ENCODE measurements at places on chromosomes 1 and 21.
A peak's percentile ranks its signal among the peaks of the same experiment; 100 is the strongest.

GRCh38 chr1:88327391-88328267 is 356.4 kb upstream of the PKN2 start:
- peak; percentile 38 for ATAC-seq

DNA sequence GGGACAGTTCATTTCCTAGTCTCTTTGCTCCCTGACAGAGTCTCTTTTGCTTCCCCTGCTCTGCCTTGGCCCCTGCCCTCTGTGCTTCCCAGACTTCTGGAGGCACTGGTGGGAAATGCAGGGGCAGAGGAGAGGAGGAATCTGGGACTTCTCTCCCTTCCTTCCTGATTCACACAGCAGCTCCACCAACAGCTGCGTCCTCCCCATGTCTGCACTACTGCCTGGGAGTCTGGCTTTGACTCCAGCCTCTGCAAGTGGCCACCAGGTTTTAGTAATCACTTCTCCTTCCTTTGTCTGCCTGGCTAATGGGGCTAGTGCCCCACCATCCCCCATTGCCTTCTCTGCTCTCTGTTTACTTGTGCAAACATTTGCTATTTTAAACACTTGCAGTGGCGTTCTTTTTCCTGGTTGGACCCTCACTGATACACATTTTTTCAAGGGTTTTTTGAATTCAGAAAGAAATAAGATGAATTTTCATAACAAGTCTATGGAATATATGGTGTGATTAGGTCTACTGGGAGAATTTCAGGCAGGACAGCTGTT is 21.9 kb downstream of the FASLG start:
- ATAC-seq, result no peak

GRCh38 chr21:40128891-40129290 is 261.7 kb downstream of the PCP4 start:
- ATAC-seq, result no peak

DNA sequence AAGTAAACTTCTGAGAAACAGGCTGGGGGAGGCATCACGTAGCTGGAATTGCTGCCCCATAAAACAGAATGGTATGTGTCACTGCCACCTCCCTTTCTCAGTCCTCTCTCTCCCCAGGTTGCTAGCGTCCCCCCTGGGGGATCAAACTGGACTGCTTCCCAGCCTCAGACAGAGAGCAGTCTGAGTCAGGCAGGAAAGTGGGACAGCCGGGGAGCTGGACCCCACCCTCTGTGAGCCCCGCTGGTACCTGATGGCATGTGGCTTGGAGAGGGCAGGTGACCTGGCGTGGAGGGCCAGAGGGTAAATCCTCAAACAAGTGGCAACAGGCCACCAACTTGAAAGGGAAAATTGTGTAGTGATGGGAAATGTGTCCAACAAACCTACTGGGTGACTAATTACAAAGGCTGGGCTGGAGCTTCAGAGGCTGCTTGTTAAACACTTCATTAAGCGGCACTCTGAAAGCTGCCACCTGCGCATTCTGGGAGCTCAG is 1.0 kb upstream of the SFN start:
- ATAC-seq, result no peak

DNA sequence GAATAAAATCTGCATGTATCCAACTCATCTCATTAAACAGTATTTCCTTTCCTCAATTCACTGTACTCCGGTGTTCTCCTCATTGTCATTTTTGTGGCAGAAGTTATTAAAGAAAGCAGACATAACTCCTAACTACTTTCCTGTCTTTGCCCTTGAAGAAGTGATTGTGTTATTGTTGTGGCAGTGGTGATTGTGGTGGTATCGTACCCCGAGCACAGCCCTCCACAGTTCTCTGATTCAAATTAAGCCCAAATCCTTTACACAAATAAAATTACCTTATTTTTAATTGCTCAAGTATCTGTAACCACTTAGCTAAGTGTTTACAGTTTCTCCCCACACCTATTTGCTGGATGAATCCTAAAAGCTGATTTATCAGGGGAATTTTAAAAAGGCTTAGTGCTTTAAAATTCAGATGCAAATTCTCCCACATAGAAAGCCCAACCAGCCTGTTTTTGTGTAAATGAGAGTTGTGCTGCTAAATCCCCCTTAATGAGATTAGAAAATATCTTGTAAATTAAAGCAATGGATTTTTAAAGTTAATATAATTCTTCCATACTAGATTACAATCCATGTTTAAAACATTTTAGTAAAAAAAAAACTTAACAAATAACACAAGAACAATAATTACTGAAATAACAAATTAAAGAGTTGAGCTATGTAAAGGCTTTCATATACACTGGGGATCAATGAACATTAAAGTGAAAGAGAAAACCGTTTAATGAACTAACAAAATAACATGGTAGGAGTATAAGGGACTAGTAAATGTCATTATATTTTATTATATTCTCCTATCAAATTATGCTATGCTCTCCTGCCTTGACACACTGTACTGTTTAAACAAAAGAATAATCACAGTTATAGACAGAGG is 259.0 kb downstream of the NEGR1 start:
- no peak for ATAC-seq

DNA sequence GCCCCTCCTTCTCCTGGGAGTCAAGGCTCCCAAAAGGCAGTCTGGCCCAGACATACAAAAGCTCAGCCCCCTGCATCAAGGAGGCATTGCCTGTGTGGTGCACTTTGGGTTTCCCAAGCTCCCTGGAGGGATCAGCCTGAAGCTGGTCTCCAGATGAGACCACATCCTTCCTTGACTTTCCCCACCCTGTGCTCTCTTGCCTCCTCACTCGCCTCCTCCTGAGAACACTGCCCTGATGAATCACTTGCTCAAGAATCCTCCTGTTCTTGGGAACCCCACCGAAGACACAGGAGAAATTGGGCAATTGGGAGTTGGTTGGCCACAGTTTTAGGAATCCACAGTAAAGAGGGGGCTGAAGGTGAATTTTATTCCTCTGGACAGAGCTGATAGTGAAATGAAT is 34.8 kb upstream of the LYST start:
- no peak for ATAC-seq

- no peak for ATAC-seq
Measured at GRCh38 chr1:7135493-7135892, 350.2 kb downstream of the CAMTA1 start.

GRCh38 chr1:175829845-175830244 is 86.5 kb upstream of the TNR start:
- ATAC-seq, result no peak

GRCh38 chr1:228109073-228109961 is at the start of gene MRPL55:
MRPL55 (minus strand) TSS chr1:228109299; CDS start chr1:228108260, 1,039 bp downstream.
- peak; percentile 95 for ATAC-seq

GRCh38 chr1:57111175-57111574 is 145.4 kb upstream of the C8B start:
- ATAC-seq, result no peak

GRCh38 chr1:86155807-86156565 is 586 bp downstream of the COL24A1 start:
- no peak for ATAC-seq

- ATAC-seq, result no peak
Measured at GRCh38 chr1:93675931-93676330, 5.7 kb downstream of the BCAR3 start.

- ATAC-seq, result no peak
Measured at GRCh38 chr1:34419663-34420136, 243.0 kb downstream of the C1orf94 start.

- ATAC-seq, result no peak
Measured at GRCh38 chr1:205632669-205633169, 908 bp upstream of the ELK4 start.

DNA sequence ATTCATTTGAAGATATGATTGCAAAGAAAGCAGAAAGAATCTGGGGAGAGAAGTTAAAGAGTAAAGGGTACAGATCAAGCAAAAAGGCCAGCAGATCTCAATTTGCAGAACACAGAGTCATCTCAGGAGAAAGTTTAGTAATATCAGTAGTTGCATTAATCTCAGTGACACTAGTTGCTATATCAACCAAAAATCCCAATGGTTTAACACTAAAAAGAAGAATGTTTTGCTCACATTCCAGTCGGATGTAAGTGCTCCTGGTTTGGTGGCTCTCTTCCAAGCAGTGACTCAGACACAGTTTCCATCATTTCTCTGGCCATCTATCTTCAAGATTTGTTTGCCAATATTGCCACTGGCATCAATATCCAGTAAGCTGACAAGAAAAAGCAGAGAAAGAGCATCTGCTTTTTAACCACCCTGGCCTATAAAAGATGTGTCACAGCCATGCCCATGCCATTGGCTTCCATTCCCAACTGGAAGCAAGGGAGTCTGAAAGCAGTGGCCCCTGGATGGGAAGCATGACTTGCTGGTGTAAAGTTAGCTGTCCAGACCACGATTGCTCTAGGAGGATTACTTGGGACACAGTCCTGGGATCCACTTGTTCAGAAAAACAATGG is 45.5 kb upstream of the AIM2 start:
- peak; percentile 49 for ATAC-seq

- no peak for ATAC-seq
Measured at GRCh38 chr1:152141971-152142584, 16.9 kb downstream of the RPTN start.

DNA sequence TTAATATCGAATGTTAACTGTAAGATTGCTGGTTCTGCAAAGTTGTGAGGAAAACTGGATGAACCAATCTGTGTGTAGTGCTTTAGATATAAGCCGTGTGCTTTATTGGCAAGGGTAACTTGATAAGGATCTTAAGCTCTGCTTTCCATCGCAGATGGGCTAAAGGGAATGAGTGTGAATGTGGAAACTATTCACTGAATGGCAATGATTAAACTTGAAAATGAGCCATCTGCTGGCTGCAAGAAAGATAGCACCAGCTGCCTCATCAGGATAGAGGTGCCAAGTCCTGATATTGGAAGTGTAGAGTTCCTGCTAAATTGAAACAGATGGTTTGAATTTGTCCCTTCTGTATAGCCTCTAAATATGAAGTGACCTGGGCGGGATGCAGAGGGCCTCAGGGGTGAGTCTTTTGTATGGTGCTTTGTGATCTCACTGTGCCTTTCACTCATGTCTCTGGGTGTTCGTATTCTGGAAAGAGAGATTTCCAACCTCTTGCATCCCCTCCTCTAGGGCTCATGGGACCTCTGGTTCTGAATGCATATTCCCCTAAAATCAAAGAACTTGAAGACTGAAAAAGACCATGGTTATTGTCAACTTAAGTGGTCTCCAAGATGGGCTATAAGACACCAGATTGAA is 9.2 kb downstream of the FCRL3 start:
- no peak for ATAC-seq

- ATAC-seq, result peak; percentile 16
Measured at GRCh38 chr1:89692601-89693521, 59.9 kb downstream of the LRRC8C start.

GRCh38 chr1:56137521-56138505 is 441.6 kb downstream of the PLPP3 start:
- ATAC-seq, result no peak

GRCh38 chr1:111372336-111372965 is 55.1 kb downstream of the OVGP1 start:
- no peak for ATAC-seq

DNA sequence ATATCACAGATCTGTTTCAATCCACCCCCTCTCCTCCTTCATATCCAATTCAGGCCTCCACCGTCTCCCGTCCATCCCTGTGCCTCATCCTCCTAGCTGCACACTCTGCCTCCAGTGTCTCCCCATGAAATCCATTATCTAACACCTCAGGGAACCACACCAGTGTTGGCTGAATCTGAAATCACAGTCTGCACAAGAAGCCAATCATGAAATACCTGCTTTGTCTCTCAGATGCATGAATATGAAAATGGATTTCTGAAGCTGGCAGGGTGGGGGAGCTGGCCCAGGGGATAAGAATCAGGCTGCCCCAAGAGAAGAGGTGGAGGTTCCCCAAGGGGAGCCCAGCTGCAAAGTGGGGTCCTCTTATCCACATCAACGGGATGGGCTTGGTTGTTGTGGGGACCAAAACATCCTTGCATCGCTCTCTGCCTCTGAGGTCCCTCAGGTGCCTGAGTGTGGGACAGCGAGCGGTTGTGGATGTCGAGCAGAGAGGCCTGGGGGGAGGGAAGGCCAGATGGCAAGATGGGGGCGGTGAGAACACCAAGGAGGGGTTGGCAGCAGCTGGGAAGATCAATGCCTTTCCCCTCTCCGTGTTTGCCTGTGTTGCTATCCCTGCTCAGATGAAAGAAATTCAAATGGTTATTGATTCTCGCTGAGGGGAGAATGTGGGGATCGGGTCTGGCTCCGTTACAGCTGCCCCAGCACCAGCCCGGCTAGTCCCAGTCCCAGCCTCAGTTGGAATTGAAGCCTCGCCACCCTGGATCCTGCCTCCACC is 237.3 kb upstream of the POU3F1 start:
- ATAC-seq, result no peak

DNA sequence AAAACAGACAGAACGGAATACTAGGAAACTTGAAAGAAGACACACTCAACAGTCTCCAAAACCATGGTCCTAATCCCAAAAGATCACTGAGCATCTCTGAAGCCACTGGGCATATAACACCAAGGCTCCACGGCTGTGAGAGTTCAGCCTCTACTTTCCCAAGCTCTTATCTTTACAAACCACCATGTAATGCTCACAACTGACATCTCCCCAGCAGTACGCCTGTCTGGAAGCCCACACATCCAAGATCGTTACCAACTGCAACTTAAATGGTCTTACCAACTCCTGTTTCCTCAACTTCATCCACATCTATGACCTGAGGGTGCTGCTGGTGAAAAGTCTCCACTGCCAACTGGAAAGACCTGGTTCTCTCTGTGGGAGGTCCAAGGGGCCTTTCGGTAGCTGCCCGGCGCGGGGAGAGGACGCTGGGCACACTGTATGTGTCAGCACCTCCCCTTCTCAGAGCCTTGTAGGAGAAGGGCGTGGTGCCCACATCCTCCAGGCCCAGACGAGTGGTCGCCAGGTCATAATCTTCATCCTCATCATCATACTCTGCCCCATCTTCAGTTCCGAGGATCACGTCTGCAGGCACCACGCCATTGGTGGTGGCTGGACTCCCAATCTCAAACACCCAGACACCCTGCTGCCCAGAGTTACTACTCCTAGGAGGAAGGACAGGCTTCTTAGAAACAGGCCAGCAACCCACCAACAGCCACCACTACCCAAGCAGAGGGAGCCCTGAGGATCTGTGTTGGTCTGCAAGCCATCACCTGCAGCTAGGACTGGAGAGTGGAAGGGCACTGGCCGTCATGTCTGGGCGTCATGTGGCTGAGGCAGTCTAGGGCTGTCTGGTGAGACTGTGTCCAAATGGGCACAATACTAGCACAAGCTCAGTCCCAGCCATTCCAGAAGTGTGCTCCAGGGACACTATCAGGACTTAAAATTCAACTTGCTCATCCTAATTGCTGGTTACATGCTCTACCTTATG is 23.0 kb downstream of the NID1 start:
- ATAC-seq, result no peak

DNA sequence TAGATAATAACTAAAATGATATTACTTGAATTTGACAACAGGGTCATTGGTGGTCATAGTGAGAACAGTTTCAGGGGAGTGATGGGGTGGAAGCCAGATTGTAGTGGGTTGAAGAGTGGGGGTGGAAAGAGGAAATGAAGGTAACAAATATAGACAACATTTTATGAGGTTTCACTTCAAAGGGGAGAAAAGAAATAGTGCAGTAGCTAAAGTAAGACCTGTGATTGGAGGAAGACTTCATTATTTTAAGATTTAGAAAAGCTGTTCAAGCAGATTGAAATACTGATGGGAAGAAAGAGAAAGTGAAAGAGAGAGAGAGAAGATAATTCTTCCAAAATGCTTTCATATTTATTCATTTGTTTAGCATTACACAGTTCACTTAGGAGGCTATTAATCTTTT is 52.0 kb upstream of the KCNA3 start:
- no peak for ATAC-seq
